ENCODE measurements at places on chromosomes 4 and X.
A peak's percentile ranks its signal among the peaks of the same experiment; 100 is the strongest.

DNA sequence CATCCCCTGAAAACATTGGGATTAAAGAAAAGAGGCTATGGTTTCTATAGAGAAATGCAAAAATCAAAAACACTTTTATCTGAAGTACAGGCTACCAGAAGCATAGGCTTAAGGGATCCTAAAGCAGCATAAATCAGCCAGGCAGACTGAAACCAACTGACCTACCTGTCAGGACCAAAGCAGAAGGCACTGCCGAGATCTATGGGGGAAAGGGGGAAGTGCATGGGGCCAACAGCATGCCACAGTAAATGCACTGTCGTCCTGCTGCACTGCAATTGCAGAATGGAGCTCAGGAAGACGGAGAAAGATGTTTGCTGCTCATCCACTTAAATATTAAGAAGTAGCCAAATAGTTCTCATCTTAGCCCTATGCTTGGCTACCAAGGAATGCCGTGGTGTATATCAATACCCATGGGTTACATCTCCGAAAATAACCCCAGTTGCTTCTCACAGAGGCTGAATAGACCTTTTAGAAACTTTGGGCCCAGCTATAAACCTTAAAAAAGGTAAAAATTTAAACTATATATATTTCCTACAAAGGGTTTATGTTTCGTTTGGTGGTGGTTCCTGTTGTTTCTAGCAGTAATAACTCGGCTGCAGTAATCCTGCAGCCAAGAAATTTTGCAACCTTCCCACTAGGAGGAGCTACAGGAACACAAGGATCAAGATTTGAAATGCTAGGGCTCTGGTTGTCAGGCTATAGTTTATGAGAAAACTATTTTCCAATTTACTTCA, 312.2 kb upstream of the DIAPH2 start:
- peak; percentile 74 for DNase-seq

DNA sequence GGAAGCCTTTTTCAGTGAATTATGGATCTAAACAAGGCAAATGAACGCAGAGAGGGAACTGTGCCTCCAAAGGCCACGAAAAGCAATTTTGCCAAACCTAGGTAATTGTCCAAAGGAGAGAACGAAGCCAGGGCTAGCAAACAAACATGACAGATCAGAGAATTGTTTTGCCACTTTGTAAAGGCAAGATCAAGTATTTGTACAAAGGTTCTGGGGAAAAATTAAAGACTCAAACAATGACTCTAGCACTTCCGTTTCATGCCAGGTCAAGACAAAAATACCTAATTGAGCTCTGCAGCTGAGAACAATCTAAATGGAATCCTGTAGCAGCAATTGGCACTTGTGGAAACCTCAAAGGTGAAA, 8.5 kb downstream of the RBM47 start:
- no peak for DNase-seq

GRCh38 chrX:136941396-136942337, 61.1 kb upstream of the RBMX start:
- no peak for DNase-seq

DNA sequence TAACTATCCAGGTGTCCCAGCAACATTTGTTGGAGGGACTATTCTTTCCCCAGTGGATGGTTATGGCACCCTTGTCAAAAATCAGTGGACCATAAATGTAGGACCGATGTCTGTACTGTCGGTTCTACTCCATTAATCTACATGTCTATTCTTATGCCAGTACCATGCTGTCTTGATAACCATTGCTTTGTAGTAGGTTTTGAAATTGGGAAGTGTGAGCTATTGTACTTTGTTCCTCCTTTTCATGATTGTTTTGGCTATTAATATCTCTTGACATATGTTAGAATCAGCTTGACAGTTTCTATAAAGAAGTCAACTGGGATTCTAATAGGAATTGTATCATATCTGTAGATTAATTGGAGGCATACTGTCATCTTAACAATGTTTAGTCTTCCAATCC, 112.7 kb downstream of the HNRNPD start:
- DNase-seq = no peak

DNA sequence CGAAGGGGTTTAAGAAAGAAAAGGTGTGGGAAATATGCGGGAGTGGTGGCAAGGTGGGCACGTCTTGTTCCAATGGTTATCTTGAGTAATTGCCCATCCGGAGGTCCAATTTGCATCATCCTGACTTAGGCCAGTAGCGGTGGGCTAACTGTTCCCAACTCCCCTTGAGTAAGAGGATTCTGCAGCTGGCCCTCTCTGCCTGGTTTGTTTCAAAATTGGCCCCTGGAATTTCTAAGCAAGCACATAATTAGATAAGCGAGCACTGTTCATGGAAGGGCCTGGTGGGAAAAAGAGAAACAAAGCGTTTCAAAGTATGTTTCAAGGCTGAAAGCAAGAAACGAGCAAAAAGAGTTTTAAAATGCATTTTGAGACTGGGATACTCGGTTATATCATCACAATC, 198.2 kb downstream of the CEP135 start:
- DNase-seq = no peak

DNA sequence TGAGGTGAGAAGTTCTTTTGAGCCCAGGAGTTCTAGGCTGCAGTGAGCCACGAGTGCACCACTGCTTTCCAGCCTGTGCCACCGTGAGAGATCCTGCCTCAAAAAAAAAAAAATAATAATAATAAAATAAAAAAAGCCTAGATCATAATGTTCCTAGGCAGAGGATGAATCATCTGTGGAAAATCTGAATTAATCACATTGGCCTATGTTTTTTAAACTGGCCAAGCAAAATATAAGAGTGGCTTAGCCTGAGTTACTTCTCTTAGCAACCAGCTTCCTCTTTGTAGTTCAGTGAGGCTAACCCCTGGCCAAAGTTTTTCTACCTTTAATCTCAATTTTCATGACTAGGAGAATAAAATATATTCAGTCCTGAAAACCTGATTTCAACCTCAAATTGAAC, 614.6 kb downstream of the PPP4R3C start:
- DNase-seq = peak; percentile 47

DNA sequence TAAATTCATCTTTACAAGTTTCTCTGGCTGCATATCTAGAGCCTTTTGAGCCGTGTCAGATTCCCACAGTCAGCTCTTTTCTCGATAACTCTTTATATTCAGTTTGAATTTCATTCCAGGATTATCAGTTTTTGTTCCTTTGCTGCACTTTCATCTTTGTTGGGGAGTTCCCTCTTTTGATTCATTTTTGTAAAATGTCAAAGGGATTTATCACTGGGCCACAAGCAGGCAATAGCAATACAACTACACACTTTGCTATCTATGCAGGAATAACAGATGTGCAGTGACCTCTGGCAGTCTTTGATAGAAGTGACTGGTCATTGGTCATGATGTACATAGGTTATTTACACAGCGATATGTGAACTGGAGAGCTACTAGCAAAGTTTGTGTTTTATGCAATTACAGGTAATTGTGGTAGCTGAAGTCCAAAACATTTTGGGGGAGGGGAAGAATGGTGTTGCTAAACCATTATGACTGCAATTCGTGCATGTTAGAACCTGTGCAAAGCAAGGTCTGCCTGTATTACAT, 43.8 kb downstream of the HPGDS start:
- DNase-seq = no peak

DNA sequence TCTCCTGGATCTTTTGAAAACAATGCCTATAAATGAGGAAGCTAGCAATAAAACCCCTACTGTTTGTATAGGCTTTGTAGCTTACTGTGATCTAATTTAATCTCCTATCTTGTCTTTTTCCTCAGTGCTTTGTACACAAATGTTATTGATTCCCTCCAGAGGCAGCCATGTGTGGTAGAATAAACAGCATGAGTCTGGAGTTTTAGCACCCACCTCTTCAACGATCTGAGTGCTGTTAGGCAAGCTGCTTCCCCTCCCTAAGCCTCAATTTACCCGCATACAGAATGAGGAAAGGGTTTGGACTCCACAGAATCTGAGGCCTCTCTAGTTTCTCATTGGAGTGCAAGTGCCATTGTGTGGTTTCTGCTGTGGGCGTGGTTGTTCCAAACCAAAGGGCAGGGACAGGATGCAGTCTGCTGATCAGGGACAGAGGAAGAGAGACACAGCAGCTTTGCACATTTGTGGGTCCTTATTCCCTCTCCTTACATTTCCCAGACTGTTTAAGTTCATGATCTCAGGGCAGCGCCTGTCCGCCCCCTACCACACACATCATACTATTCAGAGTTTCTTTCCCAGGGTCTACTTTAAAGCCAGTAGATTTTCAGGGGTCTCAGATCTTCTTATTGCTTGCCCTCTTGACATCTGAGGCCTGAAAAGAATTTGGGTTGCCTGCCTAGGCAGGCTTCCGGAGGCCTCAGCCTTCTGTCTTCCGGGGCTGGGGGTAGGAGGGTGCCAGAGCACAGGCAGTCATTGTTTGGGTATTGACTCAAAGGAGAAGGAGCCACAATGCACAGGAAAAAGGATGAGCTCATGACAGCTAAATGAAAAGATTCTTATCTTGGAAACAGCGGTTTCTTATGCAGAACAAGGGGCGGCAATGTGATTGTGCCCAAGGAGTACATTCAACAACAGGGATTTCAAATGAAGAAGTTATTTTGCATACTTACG, 114.9 kb upstream of the TEX13D start:
- DNase-seq = peak; percentile 30

DNA sequence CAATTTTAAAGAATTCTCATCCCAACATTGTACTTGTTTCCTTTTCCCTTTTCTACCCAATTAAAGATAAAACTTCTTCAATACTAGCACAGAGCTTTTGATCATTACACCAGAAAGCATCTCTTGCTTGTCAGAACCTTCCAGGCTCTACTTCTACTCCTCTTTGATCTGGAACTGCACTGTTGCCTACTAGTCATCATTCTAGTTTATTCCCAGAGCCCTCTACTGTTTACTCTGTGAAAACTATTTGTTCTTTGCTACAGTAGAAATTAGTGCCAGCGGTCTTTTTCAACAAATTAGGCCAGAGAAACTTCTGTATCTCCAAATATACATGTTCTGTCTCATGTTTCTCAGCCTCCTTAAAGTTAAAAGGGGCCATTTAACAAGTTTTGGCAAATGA, 46.8 kb upstream of the TMPRSS11F start:
- no peak for DNase-seq

- no peak for DNase-seq
These were observed 27.5 kb upstream of the SMS start for GRCh38 chrX:21912989-21913388.

- DNase-seq = no peak
These were observed 168.2 kb downstream of the COL25A1 start for GRCh38 chr4:109134268-109134667.

DNA sequence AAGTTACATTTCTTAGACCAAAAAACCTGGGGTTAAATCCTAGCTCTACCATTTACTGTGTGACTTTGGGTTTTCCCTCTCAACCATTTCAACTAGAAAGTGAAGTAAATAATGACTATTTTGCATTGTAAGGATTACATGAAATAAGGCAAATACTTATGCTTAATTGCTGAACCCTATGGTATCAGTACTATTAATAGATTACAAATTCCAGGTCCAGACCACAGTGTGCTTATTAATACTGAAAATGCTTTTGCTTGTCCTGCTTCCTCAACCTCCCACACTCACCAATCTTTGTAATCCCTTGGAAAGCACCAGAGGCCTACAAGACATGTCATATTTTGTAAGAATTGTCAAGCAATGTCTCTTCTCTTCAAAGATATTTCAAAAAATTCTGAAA, 456.5 kb downstream of the SPOCK3 start:
- DNase-seq = no peak

GRCh38 chr4:186891859-186892486, 168.3 kb upstream of the FAT1 start:
- no peak for DNase-seq

- DNase-seq = no peak
These were observed 47.8 kb downstream of the CLCN3 start for GRCh38 chr4:169668069-169668721.

DNA sequence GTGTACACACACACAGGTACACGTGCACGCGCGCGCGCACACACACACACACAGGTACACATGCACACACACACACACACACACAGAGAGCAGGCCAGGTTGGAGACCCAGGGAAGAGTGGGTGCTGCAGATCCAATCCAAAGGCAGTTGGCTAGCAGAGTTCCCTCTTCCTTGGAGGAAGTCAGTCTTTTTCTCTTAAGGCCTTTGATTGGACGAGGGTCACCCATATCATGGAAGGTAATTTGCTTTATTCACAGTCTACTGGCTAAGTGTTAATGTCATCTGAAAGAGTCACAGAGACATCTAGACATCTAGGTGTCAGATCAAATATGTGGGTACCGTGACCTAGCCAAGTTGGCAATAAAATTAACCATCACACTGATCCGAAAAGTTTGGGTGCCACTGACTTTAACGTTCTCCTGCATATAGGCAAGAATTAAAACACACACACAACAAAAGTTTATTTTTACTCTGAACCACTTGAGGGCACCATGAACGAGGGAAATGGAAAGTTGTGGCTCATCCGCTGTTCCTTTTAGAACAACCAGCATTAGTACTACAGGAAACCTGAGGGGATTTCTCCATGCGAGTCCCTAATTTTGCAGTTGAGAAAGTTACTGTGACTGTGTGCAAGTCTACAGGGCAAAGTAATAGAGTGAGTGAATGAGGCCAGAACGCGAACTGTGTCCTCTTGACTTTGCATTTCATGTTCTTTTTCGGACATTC, 66.0 kb upstream of the STOX2 start:
- DNase-seq = peak; percentile 27

GRCh38 chrX:156003486-156004185, 6.1 kb downstream of the IL9R start:
- no peak for DNase-seq

GRCh38 chrX:48676106-48676892, 7.3 kb upstream of the WAS start:
- peak; percentile 86 for DNase-seq

DNA sequence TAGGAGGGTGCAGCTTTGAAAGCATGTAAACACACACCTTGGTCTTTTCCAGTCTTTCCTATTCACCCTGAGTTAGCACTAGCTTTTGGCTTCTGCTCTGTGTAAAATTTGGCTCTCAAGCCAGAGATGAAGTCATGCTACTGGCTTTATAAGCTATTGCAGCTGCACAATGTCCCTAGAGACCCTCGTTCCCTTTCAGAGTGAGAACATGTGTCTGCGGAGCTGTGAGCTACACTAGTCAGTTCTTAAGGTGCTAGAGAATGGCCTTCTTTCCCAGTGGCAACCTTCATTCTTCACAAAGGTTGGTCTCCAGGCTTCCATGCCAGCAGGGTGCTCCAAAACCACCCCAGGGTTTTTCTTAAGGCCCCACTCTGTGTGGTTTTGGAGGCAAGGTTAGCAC, 199.1 kb downstream of the SPATA18 start:
- peak; percentile 39 for DNase-seq

DNA sequence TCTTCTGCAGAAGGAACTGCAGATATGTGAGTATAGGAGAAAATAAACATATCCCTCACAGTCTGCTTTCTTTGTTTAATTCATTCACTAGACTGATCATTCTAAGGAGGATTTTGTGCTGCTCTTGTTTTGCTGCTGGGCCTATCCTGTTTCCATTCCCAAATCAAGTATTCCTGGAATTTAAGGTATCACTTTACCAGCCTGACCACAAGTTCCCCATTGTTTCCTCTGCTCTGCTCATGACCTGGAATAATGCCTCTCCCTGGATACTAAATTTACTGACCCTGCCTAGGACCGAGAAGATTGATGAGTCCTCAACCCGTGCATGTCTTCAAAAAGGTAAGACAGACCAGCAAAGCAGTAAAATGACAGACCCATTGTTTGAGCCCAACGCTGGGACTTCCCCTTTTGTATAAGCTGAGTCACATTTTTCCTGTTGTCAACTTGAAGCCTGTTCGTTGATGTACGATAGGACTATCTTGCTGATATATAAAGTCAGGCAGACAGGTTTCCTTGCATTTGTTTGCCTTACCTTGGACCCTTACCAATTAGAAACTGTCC, 85.5 kb upstream of the TET2 start:
- DNase-seq = peak; percentile 59

Data from cardiac fibroblast (primary cell).